ENCODE measurements at places on chromosomes 6 and 20.

DNA sequence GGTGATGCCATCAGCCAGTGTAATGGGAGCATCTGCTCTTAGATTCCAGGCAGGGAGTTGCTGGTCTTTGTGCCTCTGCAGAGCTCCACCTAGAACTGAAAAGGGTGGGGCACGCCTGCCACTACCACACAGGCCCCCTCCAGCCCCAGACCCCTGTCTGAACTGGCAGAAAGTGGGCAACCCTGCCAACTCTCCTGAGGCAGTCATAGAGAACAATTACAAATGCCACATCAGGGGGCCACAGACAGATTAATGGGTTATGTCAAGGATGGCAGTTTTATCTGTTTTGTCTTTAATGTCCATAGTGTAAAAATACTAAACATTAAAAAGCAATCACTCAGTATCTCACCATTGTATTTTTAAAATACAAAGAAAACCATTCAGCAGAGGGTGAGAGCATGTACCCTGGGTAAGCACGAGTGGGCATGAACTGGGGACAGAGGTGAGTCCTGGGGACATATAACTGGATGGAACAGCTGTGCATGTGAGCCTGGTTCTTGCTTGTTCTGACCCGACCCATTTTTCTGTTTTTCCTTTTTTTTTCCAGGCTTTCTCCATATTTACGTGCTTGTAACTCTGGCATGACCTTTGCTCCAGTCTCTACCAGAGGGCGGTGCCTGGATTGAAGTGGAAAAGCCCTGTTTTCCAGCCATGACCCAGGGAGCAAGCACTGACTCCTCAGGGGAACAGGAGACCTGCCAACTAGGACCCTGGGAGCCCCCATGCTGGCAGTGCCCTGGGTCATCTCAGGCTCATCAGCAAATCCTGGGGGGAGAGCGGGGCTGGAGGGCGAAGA is 8.2 kb downstream of the TRAF3IP2 start:
- H3K27ac ChIP-seq = no peak overlapping the region
- no peak for DNase-seq
- no peaks in the 10 kb centered on the region for H3K27me3 ChIP-seq
- no peak overlapping the region for H3K4me3 ChIP-seq
- H3K4me1 ChIP-seq = no peaks in the 10 kb centered on the region

DNA sequence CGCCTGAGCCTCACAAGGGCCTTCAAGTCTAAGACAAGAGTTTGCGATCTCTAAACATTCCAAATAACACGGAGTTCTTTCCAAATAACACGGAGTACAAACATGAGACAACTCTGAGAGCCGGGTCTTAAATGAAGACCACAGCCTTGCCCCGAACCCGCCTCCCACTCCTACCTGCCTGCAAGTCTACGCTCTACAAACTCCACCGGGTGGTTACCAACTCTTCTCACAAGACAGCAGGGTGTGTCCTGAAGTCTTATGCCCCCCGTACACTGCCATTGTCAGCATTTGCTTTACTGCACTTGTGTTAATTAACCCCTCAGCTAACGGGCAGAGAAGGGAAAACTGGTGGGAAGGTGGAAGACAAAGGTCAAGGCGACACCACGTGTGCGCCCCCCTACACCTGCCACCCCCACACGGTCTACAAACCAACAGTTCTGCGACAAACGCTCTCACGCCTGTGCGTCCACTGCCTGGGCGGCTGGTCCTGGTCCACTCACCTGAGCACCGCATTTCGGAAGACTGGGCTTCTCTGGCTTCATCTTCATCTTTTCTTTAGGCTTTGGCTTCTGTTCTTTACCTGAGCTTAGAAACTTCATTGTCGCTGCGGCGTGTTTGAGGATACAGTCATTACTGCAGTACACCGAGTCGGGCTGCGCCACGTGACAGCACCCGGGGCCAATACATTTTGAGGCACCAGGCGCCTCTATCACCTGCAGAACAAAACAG is 19.5 kb downstream of the DIDO1 start:
- no peak overlapping the region for H3K4me3 ChIP-seq
- no peaks in the 10 kb centered on the region for H3K27me3 ChIP-seq
- no peak overlapping the region for H3K27ac ChIP-seq
- peaks cover 93% of the 10 kb centered on the region for H3K36me3 ChIP-seq
- DNase-seq = no peak

DNA sequence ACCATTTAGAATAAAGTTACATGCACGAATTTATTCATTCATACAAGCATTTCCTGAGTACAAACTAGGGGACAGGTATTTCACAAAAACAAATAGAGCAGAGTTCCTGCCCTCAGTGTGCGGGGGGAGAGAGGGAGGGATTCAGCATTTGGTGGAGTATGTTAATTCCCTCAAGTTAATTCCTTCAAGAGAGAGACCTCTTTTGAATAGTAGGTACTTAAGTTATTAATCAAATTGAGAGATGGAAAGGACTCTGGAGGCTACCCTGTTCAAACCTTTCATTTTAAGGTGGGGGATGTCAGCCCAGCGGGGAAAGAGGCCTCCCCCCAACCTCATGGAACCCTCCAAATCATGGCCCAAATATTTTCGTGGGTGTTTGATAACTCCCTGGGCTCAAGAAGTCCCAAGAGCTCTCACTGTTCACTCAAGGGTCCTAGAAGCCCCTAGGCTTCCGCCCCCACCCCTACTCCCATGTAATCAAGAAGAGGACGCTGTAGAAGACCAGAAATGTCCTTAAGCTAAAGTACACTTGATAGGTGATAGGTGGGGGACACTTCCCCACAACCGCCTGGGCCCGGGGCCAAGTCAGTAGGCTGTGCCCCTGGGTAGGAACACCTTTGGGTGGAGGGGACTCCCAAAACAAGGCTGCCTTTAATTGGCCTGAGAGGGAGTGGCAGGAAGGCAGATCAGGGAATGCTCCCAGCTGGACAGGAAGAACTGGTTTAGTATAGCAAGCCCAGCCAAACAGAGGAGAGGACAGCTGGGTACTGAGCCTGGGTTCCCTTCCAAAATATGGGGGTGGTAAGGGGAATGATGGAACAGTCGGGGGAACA is 2.9 kb downstream of the SDC4 start:
- no peak overlapping the region for H3K4me3 ChIP-seq
- peaks cover 8% of the 10 kb centered on the region for H3K4me1 ChIP-seq
- no peak for DNase-seq
- H3K36me3 ChIP-seq = no peaks in the 10 kb centered on the region
- no peak overlapping the region for H3K27ac ChIP-seq

- DNase-seq = no peak
- H3K27me3 ChIP-seq = no peaks in the 10 kb centered on the region
- no peak overlapping the region for H3K27ac ChIP-seq
- H3K4me1 ChIP-seq = no peaks in the 10 kb centered on the region
- H3K4me3 ChIP-seq = no peak overlapping the region
Observed at GRCh38 chr20:56208121-56208520, 40.4 kb upstream of the MC3R start.

GRCh38 chr6:91506509-91506908 is 919.6 kb upstream of the MAP3K7 start:
- H3K4me1 ChIP-seq = no peaks in the 10 kb centered on the region
- H3K36me3 ChIP-seq = no peaks in the 10 kb centered on the region
- no peak overlapping the region for H3K4me3 ChIP-seq

DNA sequence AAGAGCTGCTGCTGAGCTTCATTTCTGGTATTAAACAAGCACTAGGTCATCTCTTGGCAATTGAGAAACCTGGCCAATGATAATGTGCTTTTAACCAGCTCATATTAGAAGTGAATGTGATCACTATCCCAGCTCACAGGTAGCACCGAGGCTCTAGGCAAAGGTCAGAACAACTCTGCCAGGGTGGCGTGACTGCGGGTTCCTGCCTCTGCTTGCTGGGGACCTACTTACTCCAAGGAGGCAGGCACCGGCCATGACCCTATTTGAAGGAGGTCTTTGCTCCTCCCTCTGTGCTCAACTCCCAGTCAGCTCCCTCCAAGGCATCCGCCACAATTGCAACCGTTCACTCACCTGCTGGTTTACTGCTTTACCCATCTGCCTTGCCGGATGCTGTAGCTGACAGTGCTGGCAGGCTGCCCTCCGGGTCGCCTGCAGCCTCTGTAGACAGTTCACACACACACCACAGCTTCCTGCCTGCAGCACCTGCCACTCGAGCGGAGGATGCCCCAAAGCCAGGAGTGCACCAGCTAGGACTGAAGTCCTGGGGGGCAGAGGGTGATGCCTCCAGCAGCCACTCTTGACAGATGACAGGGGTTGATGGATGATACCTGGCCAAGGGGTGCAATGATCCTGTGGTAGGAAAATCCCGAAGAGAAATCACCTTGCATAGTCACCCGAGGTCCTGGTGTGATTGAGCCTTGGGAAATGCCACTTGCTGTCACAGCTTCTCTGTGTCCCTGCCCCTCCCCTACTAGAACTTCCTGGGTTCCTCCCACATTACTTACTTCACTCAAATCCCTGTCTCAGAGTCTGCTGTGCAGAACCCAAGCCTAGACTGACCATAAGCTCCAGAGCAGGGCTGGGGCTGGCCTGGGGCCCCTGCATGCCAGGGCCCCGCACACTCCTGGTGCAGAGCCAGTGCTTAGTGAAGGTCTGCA is 8.8 kb upstream of the VSX1 start:
- DNase-seq = peak; percentile 87
- peak overlapping the region; percentile 29 for H3K4me3 ChIP-seq
- peaks cover 38% of the 10 kb centered on the region for H3K4me1 ChIP-seq

- no peaks in the 10 kb centered on the region for H3K36me3 ChIP-seq
- no peak overlapping the region for H3K4me3 ChIP-seq
- H3K27ac ChIP-seq = no peak overlapping the region
- H3K4me1 ChIP-seq = peaks cover 5% of the 10 kb centered on the region
Observed at GRCh38 chr6:169785566-169785965, 34.1 kb downstream of the ERMARD start.
